ENCODE measurements at places on chromosomes 13 and 19.

DNA sequence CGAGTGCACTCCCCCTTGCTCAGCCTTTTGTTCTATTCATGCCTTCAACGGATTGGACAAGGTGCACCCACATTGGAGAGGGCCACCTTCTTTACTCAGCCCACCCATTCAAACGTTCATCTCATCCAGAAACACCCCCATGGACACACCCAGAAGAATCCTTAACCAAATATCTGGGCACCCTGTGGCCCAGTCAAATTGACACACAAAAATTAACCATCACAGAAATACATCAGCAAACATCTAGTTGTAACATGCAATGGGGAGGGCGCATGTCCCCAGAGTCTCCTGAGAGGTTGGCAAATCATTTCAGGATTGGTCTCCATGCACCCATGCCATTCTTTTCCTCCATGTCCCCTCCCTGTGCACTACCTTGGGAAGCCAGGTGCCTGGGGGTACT is 167.1 kb downstream of the ZNF536 start:
- no peak for DNase-seq

- DNase-seq: no peak
These were observed 8.8 kb downstream of the PRR36 start for GRCh38 chr19:7865262-7865911.

GRCh38 chr13:84896128-84896527 is 903.1 kb downstream of the SLITRK6 start:
- no peak for DNase-seq

DNA sequence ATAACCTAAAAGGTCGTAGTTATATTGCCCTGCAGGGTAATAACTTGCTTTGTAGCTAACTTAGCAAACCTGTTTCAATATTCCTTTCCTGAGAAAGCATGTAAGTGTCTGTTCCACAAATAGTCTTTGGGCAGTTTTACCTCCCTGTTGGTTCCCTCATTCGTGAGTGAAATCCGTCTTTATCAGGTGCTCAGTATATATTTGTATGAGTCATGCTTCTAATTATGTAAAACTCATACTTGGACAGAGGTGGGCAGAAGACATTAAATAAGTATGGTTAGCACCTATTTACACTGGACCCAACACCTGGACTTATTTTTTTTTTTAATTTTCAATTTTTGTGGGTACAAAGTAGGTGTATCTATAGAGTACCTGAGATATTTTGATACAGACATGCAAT is 44.9 kb upstream of the MEDAG start:
- no peak for DNase-seq

DNA sequence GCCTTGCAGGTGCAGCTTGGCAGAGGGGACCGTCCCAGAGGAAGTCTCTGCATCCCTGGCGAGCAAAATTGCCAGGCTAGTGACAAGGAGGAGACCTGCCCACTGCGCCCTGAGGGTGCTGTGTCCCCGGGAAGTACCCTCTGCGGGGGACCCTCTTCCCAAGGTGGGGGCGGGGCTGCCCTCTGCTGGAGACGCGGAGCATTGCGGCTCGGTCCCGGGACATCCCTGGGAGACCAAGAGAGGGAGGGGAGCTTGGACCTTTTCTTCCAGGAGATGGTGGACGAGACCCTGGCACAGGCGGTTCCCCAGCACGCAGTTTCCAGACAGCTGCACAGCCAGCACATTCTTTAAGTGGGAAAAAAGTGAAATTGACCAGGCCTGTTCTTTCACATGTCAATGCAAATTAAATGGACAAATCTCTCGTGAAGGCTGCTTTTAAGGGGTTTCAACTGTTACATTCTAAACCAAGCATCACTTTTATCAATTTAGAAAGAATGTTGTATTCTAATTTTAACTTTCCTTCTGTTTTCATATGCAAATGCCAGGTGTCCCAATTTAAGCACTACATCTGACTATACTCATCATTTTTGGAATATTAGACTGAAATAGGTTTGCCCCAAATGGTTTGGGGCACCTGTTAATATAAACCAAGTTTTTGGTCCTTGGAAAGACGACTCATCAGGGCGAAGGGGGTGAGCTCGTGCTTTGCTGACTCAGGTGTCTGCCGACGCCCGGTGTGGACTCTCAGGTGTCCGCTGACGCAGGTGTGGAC is 60.7 kb downstream of the MCF2L start:
- peak; percentile 60 for DNase-seq

DNA sequence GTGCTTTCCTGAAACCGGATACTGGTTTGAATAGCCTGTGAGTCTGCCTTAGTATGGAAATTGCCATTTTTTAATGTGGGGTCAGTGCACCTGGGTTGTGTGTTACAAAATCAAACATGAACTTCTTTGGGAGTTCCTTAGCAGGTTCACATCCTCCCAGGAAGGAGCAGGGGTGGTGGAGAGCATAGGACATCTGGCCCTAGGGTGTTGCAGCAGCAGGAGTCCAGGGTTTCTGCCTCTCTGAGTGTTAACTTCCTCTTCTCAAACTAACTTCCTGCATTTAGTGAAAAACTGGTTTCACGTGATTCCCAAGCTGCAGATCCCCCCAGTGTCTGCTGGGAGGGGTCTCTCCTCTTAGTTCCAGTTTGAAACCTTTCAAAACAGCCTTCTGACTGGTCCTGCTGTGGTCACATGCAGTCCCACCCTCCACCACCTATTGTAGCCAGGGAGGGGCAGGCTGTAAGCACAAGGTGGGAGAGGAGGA is 7.2 kb downstream of the RNASEH2B start:
- no peak for DNase-seq

DNA sequence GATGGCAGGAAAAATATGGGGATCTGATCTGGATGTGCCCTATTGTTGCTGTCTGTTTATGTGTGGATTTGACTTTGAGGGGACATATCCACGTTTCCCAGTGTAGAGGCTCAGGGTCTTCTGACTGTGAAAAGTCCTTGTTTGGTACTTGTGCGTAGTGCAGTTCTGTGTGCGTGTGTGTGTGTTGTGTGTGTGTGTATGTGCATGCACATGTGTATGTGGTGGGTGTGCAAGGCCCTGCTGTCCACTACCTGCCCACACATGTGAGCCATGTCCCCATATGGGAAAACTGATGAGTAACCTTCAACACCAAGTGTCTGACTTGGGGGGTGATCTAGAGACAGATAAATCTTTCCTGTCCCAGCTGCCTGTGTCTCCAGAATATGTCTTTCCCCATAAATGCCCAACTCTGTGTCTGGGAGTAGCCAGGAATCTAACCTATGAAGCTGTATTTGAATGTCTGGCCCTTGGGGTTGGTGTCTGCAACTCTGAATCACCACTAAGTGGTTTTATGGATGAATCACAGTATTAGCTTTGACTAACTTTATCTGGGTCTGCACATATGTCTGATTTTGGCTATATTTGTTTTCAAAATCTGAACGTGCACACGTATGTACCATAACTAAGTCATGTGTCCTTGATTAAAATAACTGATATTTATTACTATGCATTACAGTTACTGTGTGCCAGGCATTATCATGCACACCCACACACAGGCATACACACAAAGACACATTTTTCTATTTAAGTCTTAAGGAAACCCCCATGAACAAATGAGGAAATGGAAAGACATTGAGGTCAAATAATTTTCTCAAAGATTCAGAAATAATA is 17.4 kb downstream of the KLK2 start:
- no peak for DNase-seq

GRCh38 chr19:262125-262524 is 29.1 kb downstream of the PLPP2 start:
- no peak for DNase-seq

GRCh38 chr19:4066176-4066606 is 508 bp downstream of the ZBTB7A start:
- no peak for DNase-seq

DNA sequence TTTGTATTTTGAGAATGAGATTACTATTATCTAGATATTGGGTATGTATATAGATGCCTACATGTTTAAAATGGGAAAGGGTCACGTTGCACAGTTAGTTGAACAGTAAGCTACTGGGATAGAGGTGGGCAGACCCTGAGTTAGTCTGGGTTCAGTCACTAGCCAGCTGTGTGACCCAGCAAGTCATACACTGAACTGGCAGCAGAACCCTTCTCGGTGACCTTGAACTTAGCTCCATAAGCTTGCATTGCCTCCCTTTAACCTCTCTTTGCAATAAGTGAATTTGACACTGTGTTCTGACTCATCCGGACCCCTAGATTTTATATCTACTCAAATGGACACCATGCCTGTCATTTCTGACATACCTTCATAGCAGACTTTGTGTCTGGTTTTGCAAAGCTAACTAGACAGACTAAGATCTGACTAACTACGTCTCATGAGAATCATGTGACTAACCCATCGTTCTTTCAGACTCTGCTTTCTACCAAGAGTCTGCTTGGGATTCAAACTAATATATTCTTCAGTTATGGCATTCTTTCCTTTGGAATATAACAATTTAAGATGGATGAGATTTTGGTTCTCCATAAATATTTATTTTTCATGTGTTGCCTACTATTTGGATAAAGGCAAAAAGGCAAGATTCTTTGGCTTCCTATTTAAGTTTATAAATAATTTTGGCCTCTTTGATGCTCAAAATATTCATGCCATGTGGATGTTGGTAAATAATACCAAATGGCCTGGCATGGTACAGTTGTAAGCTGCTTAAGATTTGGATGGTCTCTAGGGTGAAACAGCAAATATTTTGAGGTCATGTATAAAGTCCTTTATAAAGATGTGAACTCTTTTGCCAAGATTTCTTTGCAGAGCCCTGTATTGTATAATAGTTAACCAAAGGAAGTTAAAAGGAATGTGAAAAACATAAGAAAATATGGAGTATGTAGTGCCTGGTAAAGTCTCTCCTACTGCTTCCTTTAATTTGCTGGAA is 159.3 kb downstream of the ITGBL1 start:
- no peak for DNase-seq

GRCh38 chr13:94534166-94534565 is 54.7 kb upstream of the DCT start:
- DNase-seq: no peak

DNA sequence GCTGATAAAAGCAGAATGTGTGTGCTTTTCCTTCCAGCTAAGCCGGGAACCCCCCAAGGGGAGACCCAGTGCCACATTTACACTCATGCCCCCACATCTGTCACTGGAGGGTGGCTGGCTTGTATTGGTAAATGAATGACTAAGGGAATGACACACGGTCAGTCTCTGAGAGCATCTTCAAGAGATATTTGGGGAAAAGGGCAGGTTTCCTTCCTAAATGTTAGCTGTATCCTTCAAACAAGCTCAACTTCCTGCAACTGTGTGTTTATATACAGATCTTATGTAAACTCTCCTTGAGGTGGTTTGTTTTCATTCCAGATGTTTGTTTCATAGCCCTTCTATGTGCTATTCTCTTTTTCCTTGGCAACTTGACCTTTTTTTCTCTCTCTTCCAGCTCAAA is 192.6 kb downstream of the COL4A1 start:
- DNase-seq: no peak

DNA sequence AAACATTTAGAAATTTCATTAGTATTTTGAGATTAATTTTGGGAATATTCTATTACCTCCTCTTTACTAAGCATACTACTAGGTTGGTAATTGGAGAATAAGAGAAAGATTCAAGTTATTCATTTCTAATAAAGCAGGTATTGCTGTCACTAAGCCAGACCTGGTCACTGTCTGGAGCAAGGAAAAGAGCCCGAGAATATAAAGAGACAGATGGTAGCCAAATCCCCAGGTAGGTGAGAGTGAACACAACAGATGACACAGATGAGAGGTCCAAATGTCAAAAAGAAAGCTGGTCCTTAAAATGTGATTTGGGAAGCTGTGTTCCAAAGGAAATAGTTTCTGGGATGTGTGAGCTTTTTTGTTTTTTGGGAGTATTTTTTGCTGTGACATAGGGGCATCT is 128.6 kb downstream of the ZNF100 start:
- DNase-seq: no peak

DNA sequence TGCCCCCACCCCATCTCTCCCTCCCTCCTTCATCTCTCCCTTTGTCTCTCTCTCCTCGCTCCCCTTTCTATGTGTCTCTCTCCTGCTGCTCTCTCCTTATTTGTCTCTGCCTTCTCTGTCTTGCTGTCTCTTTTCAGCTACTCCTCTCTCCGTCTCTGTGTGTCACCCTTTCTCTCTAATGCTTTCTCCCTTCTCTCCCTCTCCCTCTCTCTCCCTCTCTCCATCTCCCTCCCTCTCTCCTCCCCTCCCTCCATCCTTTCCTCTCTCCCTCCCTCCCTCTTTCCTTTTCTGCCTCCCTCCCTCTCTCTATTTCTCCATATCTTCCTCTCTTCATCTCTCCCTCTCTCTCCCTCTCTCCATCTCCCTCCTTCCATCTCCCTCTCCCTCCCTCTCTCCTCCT is 682 bp downstream of the ATP4A start:
- no peak for DNase-seq

GRCh38 chr13:26605845-26606244 is 48.4 kb downstream of the WASF3 start:
- DNase-seq: no peak

DNA sequence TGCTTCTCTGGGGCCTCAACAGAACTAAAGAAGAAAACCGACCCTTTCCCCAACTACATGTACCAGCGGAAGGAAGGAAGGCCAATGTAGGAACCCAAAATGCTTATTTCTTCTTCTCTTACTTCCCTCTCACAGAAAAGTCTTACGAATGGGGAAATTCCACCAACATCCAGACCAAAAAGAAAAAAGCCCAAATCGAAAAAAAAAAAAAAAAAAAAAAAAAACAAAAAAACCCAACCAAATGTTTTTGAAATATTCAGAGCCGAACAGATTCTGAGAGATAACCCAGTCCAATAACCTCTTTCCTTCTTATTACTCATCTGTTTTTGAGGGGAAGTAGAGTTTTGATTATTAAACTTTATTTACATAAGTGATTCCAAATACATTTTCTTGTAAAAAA is 3.9 kb downstream of the PPM1N start:
- no peak for DNase-seq

GRCh38 chr13:99211421-99212035 is 10.9 kb downstream of the UBAC2 start:
- no peak for DNase-seq

DNA sequence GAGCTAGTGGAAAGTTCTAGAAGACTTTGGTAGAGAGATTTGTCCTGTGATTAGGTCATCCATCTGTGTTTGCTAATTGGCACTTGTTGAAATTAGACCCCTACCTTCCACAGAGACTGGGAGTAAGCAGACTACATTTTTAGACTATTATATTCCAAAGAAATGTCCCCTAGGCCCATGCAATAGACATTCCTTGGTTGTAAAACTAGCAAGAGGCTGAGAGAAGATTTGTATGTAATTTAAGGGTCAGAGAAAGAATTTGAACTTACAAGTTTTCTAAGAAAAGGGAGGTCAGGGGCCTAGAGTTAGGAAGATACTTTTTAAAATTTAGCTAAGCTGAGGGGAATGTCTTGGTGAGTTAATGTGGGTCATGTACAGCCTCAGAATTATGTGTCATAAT is 470.7 kb upstream of the SLITRK1 start:
- no peak for DNase-seq

DNA sequence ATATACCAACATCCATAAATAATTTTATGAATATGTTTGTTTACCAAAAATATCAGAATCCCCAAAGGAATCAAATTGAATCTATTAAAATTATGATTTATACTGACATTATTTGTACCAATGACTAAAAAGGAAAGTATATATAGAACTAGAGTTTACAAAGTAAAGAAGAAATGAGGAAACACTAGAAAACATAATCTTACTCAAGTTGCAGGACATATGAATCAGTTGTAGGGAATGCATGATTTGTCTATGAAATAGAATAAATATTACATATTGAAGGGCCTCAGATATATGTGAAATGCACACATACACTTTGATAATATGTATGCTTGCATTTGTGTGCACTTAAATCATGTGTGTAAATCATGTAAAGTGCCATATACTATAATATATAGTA is 1466.4 kb downstream of the EFNB2 start:
- DNase-seq: no peak

- DNase-seq: no peak
These were observed 3.4 kb upstream of the RPS11 start for GRCh38 chr19:49492573-49493405.

GRCh38 chr19:48513289-48514122 is 1.9 kb upstream of the LMTK3 start:
- peak; percentile 86 for DNase-seq

Measured in NCI-H1930 (cell line).